Stimulated activated CD4-positive, alpha-beta T cell treated with anti-CD3 and anti-CD28 coated beads, TNF-alpha, amount 100 ng/mL, for 24 hours (primary cell): ENCODE measurements at places on chromosomes 7 and 10.

DNA sequence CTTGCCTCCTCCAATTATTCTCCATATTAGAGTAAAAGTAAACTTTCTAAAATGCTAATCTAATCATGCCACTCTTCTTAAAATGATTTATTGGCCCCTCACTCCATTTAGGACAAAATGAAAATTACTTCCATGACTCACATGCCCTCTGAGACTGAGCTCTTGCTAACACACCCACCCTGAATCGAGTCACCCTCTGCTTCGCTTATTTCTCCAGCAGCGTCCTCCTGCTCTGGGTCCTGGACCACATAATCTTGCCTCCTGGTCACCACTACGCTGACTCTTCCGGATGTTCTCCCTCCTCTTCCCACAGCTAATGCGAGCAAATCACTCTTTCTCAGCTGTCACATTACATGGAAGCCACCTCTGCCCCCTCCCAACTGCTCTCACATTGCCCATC lies 384.0 kb upstream of the FZD8 start:
- DNase-seq = no peak

DNA sequence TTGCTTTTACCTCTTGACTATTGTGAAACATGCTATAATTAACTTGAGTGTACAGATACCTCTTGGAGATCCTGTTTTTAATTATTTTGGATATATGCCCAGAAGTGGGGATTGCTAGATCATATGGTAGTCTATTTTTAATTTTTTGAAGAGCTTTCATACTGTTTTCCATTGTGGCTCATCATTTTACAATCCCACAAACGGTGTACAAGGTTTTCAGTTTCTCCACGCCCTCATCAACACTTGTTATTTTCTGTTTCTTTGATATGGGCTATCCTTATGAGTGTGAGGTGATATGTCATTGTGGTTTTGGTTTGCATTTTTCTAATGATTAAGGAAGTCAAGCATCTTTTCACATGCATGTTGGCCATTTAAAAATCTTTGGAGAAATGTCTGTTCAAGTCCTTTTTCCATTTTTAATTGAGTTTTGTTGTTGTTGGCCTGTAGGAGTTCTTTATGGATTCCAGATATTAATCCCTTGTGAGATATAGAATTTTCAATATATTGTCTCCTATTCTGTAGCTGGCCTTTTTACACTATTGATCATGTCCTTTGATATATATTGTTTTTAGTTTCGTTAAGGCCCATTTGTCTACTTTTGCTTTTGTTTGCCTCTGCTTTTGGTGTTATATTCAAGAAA lies 7.5 kb downstream of the AGK start:
- no peak for DNase-seq

GRCh38 chr7:155576900-155577508 lies 30.6 kb upstream of the CNPY1 start:
- DNase-seq = no peak

- no peak for DNase-seq
Observed at GRCh38 chr7:90832726-90833125, 236.6 kb downstream of the CDK14 start.

DNA sequence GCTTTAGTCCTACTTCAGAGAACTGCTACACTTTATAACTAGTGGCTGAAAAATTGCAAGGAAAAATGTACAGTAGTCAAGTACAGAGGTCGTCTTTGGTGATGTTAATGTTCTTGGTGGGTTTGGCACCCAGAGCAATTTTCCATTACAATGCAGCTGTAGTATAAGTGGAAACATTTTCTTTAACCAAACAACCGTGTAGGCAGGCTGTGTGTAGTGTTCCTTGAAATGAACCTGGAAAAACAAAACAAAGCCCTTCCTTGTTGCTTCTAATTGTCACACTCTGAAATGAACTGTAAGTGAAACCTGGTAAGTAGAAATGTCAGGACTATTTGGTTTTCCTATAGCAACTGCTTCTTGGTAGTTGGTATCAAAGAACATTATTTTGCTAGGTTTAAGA lies 256.9 kb downstream of the MDFIC start:
- no peak for DNase-seq

GRCh38 chr7:21912305-21912704 lies 33.4 kb downstream of the CDCA7L start:
- no peak for DNase-seq

DNA sequence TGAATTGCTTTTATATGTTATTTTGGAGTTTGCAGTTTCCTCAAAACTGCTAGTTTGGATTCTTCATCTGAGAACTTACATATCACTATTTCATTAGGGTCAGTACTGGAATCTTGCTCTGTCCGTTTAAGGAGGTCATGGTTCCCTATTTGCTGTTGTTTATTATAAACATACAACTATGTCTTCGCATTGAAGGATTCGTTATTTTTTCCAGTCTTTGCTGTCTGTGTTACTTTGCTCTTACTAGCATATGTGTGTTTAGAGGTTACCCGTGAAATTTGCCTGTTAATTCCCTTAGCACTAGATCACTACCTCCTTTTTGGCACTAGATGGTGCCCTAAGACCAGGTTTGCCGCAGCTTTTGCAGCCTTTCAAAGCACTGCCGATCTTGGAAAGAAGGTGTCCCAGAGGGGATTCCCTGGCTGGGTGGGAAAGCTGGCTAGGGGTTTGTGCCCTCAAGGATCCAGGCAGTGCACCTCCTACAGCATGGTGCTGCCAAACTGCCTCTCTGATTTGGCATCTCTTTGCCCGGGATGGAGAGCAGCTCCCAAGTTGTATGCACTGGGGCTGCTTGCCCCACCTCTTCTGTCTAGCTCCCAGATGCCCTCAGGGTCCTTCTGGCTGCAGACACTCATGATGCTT lies 103.1 kb upstream of the APBB1IP start:
- peak; percentile 40 for DNase-seq

GRCh38 chr7:157299613-157300368 lies 37.0 kb upstream of the DNAJB6 start:
- DNase-seq = no peak

- DNase-seq = no peak
Observed at GRCh38 chr10:14820010-14820774, 17.6 kb downstream of the CDNF start.

GRCh38 chr10:15236340-15236739 lies 67.8 kb upstream of the NMT2 start:
- no peak for DNase-seq

GRCh38 chr10:99598011-99598410 lies 22.2 kb downstream of the SLC25A28 start:
- DNase-seq = no peak
